ENCODE measurements at places on chromosomes 12 and 14.

DNA sequence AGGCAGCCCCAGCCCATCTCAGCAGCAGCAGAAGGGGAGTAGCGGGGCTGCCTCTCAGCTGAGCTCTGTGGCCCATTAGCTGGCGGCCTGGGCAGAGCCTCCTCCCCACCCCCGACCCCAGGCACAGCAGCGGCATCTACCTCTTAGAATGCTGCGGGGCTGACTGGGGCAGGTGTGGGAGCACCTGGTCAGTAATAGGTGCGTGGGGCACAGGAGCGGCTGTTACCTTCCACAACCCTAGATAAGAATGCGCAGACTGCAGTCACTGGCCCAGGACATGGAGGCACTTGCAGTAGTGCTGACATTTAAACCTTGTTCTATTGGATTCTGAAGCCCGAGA lies 35.6 kb downstream of the SYNE3 start:
- no peak for DNase-seq

GRCh38 chr12:81203671-81204204 lies 125.9 kb downstream of the ACSS3 start:
- peak; percentile 25 for DNase-seq

DNA sequence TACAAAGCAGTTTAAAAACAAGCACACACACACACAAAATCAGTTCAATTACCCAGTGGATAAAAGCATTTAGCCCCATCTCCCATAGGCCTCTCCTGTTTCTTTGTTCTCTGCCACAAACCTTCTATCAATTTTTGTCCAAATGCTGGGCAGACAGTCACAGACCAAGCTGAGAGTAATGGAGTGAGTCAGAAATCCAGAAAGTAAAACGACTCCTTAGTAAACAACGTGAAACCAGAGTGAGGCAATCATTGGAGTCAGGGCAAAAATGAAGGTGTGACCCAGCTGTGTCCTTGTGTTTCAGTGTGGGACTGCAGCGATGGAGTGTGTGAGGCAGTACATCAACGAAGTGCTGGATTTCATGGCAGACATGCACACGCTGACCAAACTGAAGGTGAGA lies 102.0 kb downstream of the PRIMA1 start:
- no peak for DNase-seq

- DNase-seq = no peak
These were observed 168.0 kb downstream of the KICS2 start for GRCh38 chr12:64054079-64054520.

DNA sequence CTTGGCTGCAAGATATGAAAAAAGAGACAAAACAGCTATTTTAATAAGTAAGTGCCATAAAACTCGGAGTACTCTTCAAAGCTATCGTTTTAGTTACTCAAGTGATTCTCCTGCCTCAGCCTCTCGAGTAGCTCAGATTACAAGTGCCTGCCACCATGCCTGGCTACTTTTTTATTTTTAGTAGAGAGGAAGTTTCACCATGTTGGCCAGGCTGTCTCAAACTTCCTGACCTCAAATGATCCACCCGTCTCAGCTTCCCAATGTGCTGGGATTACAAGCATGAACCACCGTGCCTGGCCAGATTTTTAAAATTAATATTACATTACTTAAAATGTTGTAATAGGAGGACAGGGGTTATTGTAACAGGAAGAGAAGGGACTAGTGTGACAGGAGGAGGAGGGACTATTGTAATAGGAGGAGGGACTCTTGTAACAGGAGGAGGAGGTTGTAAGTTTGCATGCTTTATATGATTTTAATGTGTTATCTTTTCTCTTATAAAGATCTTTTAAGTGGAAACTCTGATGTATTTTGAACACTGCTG lies 61.3 kb downstream of the KITLG start:
- DNase-seq = no peak

- DNase-seq = no peak
These were observed 80.6 kb downstream of the PRICKLE1 start for GRCh38 chr12:42508913-42509460.

- no peak for DNase-seq
These were observed 64.6 kb downstream of the SUSD6 start for GRCh38 chr14:69675877-69676416.

- no peak for DNase-seq
These were observed 2.1 kb upstream of the PTPN6 start for GRCh38 chr12:6948873-6949594.

DNA sequence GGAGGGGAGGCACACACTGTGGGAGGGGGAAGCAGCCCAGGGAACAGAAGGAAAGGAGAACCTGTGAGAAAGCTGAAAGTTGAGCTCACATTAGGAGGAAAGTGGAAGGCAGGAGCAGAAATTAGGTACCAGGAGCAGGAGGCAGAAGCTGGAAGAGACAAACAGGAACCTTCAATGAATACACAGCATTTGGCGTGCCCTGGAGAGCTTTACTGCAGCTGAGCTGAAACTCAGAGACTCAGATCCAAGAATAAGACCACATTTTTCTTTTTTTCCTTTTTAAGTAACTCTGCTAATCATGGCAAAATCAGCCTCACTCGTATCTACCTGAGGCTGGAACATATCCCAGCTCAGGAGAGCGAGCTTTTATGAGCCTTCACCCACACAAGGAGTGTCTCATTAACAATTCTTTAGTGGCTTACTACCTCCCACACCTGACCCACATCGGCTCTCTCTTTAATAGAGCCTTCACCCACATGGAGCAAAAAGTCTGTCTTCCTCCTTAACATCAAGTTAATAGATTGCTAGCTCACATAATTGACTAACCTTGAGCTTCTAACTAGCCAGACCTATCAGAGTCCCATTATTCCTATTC lies 18.2 kb upstream of the CERS5 start:
- DNase-seq = no peak

GRCh38 chr12:77645966-77646598 lies 184.6 kb upstream of the NAV3 start:
- DNase-seq = no peak

DNA sequence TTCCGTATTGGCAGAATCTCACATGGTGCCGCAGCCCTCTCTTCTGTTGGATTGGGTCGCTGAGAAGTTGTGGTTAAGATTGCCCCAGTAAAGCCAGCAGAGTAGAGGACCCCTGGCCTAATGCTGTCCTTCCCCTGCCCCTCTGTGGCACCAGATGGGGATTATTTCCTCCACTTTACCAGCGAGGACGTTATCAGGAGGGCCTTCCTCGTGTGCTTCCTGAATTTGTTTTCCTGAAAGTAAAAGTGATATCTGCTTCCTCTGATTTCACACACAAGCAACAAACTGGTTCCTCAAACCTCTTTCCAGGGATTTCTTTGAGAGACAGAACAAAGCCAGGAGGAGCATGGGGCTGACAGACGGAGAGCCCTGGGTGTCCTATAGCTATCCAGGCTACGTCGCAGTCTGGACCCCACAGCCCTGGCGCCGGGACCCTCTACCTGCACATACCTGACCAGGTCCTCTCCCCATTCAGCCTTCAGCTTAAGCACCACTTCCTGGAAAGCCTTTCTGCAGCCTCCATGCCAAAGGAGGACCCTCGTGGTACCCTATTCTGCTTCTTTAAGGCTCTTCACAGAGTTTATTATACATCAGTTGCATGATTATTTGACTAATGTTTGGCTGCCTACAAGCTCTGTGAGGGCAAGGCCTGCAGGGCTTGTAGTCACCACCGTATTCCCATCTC lies 314.8 kb upstream of the FKBP4 start:
- peak; percentile 42 for DNase-seq

DNA sequence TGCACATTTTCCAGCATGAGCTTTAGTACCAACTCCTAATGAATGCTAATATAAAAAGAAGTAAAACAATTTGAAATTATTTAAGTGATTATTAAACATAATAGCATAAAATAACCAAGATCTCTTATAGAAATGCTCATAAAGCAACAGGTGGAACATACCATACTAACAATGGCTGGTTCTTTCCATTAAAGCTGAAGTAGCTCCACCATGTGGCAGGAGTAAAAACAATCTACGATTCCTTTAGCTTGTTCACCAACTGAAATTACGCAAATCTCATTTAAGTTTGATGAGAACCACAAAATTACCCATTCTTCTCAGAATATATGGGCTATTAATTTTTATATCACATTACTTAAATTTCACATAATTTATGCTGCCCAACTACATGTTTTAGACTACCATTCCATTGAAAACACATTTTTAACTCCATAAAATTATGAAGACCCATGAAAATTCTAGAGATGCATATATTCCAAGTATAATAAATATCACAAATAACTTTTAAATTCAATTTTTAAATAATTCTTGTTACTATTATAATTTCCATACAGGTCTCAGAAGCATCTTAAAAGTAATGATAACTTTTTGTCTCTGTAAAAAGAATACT lies 213.6 kb downstream of the DAD1 start:
- DNase-seq = peak; percentile 62

DNA sequence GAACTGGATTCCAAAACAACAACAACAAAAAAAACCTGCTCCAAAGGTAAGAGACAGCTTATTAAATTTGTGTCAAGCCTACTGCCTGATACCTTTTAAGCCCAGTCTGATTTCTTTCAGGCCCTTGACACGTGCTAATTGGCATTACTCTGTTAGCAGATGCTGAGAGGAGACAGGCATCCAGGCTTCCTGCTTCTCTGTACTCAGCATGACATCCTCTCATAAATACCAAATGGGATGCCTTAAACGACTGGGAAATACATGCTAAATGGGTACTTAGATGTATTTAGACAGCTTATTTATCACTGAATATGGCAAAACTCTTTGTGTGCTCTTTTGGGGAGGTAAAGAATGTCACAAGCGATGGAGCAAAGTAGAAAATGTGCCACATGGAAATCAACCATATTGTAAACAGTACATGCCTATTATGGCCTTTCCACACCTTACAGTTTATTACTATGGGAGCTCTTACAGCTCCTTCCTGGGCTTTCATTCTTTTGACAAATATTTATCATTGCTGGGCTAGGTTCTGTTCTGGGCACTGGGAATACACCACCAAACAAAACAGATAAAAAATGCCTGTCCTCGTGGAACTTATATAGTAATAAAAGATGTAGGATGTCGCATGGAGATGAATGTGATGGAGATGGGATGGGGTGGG lies 11.5 kb upstream of the PCED1B start:
- no peak for DNase-seq

DNA sequence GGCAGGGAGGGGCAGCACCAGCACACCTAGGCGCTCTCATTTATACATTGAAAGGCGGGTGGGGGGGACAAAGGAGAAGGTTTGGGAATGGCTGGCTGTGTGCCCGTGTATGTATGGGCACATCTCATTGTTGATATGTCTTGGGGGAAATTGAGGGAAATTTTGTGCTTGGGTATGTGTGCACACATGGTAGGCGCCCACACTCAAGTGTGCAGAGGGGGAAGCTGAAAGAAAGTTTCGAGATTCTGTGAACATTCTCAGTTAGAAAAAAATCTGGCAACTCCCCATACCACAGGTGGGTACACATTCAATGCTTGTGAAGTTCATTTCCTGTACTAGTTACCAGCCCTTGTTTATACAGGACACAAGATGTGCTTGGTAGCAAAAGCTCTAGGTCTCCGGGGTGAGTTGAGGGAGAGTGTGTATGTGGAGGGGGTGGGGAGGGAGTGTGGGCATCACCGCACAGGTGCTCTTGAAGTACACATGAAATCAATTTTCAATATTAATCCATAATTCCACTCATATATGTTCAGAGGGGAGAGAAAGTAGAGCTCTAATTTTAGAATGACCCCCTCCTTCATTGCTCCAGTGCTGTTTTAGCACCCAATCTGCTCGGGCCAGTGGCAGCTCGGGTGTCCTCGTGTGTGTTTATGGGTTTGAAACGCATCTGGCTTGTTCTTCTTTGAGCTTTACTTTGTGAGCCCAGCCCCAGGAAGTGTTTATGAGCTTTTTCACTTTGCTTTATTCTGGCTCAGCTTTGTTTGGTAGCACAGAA lies 286.0 kb downstream of the ZFP36L1 start:
- no peak for DNase-seq

DNA sequence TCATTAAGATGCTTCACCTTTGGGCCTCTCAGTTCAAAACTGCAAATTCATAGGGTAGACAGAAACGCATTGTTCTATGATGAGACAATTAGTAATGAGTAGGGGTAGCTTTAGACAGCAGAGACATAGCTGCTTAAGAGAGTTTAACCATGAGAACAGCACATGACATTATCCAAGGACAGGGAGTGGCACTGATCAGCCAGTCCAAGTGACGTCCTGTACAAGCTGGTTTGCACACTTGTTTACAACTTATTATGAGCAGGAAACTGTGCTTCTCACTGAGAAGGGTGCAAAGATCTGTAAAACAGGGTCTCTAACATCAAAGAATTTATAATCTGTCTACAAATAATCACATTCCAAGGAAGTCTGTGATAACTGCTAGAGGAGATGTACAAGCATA lies 11.2 kb upstream of the SRSF5 start:
- DNase-seq = no peak

DNA sequence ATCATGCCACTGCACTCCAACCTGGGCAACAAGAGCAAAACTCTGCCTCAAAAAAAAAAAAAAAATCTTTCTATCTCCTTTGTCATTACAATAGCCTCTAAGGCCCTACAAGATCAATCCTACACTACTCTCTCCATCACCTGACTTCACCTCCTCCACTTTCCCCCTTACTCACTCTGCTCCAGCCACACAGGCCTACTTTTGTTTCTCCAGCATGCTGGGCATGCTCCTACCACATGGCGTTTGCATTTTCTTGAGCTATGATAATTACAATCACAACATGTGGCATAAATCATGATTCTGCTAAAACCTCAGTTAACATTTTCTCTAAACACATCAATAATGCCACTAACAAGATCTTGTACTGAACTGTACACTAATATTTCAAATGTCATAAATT lies 7.8 kb downstream of the PPP1R13B start:
- no peak for DNase-seq

DNA sequence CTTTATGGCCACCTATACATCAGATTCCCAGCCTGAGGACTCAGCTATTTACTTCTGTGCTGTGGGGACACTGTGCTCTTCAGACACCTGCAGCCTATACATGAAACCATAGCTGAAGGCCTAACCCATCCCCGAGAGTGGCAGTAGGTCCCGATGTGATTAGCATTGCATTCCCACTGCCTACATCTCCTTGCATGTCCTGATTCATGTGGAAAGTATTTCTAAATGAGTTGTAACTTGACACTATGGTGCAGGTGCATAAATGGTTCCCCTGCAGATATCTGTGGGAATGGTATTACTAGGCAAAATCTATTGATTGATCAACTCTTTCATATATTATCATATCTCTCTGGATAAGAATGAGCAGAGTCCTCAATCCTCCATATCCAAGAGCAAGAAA lies 433.5 kb downstream of the DAD1 start:
- no peak for DNase-seq

GRCh38 chr14:63725786-63726460 lies 1.9 kb downstream of the SGPP1 start:
- DNase-seq = peak; percentile 11

GRCh38 chr12:93203361-93203760 lies 174.4 kb upstream of the NUDT4 start:
- DNase-seq = peak; percentile 85

- DNase-seq = no peak
These were observed 76.7 kb downstream of the TTC7B start for GRCh38 chr14:90739318-90740068.

GRCh38 chr12:123488539-123489230 lies 30.7 kb downstream of the SNRNP35 start:
- no peak for DNase-seq

DNA sequence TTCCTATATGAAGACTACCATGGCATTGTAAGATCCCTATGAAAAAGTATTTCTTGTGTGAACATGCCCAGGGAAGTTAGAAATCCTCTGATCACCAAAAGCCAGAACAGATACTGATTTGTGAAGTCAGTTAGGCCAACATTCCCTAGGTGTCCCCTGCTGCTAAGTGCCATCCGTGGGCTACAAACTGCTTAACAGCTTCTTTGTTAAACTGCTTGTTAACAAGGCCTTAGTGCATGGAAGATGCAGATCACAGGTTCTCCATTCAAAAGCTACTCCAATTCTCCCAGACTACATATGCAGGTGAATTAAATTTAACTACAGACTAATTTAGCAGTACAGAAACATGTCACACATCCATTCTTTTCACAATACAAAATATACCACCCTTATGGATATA lies 108.2 kb downstream of the PRICKLE1 start:
- peak; percentile 47 for DNase-seq

Data from endothelial cell of umbilical vein (primary cell).